ENCODE measurements at places on chromosomes 1 and 21.
A peak's percentile ranks its signal among the peaks of the same experiment; 100 is the strongest.

DNA sequence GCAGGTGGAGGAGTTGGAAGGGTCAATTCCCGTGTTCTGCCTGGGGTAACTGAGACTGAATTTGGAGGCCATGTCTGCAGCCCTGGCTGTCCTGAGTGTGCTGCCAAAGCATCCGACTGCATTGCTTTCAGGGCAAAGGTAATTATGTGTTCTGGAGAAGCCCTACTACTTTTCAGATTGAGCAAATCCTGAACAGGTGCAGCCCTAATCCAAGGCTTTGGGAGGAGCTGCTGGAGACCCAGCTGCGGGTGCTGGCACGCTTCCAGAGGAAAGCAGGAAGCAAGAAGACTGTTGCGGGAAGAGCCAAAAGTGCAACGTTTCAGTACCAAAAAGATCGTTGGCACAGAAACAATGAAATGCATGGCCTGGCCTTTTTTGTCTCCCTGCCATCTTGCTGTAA is 73.7 kb upstream of the NRIP1 start:
- no peak for DNase-seq

GRCh38 chr1:11281518-11282331 is 8.7 kb downstream of the UBIAD1 start:
- DNase-seq = no peak

GRCh38 chr1:19426294-19427086 is 58.8 kb downstream of the CAPZB start:
- DNase-seq = no peak

DNA sequence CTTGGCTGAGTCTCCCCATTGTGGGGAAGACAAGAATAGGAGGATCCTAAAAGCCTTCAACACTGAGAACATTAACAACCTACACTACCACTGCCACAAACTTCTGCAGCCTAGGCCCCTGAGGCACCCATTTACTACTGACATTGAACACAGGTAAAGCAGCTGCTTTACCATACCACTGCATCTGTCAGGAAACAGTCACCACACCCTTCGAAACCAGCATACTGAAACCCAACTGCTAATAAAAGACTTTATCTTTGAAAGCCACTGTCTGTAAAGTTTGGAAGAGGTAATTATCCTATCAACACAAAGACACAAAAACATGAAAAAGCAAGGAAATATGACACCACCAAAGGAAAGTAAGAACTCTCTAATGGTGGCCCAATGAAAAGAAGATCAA is 7.4 kb downstream of the IFNAR1 start:
- no peak for DNase-seq

DNA sequence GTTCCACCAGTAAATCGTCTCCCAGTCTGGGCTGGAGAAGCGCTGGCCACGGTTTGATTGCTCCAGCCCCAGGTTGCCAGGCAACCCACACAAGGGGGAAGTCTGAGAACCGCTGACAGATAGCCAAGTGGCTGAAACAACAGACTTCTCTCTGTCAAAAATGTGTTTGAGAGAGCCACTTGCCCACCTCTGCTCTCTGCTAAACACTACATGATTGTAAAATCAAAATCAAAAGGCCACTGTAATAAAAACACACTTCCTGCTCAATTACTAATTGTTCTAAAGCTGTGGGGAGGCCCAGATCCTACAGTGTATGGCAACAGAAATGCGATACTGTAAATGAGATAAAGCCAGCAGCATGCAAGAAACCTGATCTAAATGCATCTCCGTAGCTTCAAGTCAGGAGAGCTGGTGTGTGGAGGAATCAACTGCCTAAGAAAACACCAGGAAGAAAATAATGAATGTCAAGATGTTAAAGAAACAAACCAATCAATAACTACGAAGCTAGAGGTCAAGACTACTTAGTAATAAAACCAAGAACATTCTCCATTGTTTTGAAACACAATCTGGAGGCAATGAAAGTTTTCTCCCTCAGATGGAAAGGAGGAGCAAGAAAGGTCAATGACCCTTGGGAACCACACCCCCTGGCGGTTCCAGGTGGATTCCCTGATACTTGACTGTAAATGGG is 121.2 kb downstream of the SLC45A1 start:
- peak; percentile 73 for DNase-seq

DNA sequence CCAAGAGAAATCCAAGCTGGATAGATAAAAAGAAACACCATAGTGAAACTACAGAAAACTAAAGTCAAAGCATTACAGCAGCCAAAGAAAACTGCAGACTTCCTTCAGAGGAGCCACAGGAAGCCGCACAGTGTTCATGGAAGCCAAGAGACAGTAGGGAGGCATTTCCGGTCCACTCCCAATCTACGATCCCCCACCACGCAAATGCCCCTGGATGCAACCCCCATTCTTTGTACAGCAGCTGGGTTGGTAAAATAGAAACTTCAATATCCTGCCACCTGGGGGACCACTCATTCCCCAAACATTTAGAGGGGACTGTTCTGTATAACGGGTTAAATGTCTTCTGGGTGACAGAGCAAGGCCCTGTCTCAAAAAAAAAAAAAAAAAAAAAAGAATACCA is 43.9 kb upstream of the TSPEAR start:
- no peak for DNase-seq

DNA sequence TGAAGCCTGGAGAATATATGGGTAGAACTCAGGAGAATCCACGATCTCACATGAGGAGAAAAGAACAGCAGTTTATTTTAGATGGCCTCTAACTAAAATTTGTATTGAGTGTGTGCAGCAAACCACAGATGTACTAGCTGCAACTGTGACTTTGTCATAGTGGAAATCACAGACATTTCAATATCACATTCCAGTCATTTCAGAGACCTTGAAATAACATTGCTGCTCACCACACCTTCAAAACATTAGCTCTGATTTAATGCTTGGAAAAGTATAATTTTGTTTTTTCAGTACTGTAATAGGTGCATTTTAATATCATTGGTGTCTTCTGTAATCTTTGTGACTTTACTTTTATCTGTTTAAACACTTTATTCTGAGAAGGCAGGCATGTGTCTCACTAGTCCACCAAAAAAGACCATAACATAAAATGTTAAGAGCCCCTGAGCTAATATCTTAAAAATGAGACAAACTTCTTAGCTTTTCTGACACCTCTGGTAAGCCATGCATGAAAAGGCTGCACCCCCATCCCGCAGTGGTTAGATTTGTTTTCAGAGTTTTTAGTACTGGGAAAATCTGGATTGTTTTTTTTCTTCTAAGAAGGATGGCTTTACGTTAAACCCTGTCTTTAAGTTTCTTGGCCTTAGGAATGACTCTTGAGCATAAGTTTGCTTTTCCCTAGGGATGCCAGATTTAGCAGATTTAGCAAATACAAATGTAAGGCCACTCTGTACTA is 30.1 kb downstream of the KCNJ15 start:
- DNase-seq = no peak

GRCh38 chr1:40092706-40093639 is 4.1 kb downstream of the PPT1 start:
- no peak for DNase-seq

- no peak for DNase-seq
Measured at GRCh38 chr1:22104865-22105437, 37.9 kb downstream of the WNT4 start.

DNA sequence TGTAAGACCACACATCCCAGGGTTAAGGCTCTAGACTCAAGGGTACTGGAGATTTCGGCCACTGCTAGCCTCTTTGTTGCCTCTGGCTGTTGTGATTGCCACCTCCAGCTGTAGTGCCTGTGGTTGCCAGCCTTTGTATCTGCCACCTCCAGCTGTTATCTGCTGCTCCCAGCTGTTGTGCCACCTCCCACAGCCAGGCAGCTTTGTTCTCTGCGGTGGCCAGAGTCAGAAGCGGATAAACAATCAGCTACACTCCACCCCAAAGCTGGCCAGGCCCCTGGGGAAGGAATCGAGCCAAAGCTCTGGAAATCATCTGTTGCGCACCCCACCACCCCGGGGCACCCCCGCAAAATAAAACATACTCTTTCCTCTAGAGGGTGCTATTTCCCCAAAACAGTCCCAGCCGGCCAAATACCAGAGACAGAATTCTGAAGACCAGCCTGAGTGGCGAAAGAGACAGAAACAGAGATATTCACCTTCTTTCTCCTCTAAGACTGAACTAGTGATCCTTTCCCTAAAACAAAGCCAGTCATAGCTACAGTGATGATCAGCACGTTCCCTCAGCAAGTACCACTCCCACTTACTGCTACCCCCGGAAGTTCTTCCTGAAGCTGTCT is 14.8 kb upstream of the PIGM start:
- peak; percentile 71 for DNase-seq

GRCh38 chr1:237211031-237211430 is 169.0 kb downstream of the RYR2 start:
- DNase-seq = no peak

Data from SW480 (cell line).